Calu3 (cell line): ENCODE measurements at places on chromosomes 12 and 14. TPM values are rescaled to one million over a fixed set of nuclear protein-coding genes. Genes with fewer than 3 reads are reported as not detected.

The RNASE1 gene
- 40.2 and 45.8 TPM in 2 replicates for total RNA-seq

The GRIN2B gene
- 0.05 TPM in 2 replicates for total RNA-seq

The RNF212B gene
- total RNA-seq, result not detected in 2 replicates

The KRT7 gene
- total RNA-seq, result 2,370 and 2,828 TPM in 2 replicates

The SOAT2 gene
- not detected in 2 replicates for total RNA-seq

DNA sequence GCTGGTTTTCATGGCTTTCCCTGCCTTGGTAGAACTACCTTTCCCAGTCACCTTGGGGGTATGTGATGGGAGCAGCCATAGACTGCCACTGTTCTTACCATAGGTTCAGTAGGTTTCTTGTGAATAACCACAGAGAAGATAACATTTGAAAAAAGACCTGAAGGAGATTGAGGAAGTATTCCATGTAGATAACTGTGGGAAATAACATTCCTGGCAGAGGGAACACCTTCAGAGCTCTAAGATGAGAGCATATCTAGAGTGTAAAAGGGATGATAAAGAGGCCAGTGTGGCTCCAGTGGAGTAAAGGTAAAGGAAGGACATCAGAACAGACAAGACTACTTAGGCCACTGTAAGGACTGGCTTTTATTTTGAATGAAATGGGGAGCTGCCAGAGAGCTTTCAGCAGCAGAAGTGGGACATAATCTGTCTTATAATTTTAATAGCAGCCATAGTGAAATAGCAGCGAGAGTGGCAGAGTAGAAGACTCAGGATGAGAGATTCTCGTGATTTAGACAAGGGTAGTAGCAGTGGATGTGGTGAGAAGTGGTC, 82.6 kb upstream of the KCNH3 start:
- no peak for DNase-seq

- no peak for DNase-seq
Observed at GRCh38 chr12:80894179-80894578, 43.6 kb downstream of the LIN7A start.
